ENCODE measurements at places on chromosomes 7 and 10.

DNA sequence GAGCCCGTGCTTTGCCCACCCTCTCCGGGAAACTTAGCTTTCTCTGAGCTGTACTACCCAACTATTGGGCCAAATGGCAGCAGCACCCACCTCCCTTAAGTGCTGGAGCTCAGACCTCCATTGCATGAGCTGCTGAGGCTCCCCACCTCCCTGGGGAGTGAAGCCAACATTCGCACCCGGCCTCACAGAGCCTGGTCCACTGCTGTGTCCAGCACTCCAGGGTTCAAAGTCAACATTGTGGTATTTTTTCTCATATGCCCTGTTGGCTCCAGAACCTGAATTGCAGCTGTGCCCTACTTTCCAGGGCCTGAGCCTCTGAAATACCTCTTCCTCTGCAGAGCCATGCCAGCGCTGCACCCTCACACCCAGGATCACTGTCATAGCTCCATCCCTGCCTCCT lies 29.7 kb downstream of the ITGA8 start:
- no peak for DNase-seq

- DNase-seq = no peak
Observed at GRCh38 chr10:122331615-122332446, 42.7 kb upstream of the PLEKHA1 start.

- peak; percentile 98 for DNase-seq
Observed at GRCh38 chr10:21724687-21725367, 190.8 kb downstream of the MLLT10 start.

DNA sequence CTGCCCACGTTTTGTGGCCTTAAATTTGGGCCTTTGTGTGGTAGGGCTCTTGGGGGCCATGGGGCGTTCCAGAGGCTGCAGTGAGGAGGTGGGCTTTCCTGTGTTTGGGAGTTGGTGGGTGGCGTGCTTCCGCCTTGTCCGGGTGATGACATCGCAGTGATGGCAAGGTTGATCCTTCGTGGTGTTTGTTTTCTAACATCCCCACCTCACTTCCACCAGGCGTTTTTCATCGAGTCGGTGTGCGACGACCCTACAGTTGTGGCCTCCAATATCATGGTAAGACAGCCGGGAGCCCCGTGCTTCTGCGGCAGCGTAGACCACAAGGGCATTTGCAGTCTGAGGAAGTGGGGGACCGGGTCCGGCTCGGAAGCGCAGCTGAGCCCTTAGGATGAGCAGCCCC lies 14.2 kb downstream of the PFKFB3 start:
- no peak for DNase-seq

GRCh38 chr7:10739401-10739800 lies 234.3 kb upstream of the PHF14 start:
- no peak for DNase-seq

DNA sequence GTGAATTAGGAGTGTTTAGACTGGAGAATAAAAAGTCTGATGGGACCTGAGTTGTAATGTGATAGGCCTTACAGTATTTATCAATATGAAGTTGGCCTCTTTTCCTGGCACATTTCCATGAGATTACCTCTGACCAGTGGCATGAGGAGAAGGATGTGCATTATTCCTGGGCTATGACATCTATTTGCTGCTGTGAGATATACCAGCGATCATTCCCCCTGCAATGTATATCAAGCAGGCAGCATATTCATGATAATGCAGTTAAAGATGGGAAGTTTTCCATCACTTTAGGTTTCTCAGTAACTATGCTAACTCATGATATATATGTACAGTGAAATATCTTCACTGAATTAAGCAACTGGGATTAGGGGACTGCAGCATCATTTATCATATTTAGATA lies 142.8 kb upstream of the MBL2 start:
- no peak for DNase-seq

DNA sequence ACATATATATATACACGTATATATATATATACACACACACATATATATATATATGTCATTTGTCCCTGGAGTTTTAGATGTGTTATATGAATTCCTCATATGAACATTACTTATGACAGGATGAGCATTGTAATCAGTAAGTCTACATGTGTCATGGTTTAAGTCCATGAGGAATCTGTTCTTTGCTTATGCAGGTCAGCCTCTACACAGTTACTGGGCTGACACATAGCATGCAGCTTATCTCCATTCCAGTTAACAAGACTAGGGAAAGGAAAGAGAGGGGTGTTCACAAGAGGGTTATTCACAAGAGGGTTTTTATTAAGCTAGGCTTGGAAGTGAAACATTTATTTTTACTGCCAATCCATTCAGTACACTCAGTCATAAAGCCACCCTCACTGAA lies 226.7 kb downstream of the SNX13 start:
- no peak for DNase-seq

DNA sequence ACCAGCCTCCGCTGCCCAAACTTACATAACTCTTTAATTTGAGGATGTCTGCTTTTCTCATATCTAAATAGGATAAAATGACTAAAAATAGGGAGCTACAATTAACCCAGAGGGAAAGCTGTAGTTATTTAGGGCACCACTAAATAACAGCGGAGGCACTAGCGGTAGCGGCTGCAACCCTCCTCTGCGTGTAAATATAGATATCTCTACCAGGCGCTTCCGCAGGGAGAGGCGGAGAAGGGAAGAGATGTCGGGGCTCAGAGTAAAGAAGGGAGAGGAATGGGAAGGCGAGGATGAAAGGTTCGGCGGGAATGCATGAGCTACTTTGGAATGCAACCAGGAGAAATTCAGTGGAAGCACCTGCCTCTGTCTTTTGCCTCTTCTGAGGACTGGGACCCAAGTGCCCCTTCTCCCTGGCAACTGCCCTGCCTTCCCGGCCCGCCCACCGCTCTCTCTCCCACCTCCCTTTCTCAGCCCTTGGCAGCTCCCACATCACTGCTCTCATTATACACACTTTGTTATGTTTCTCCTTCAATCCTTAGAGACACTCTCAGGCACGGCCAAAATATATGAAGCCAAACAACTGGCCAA lies 698.3 kb downstream of the PARD3 start:
- no peak for DNase-seq

- no peak for DNase-seq
Observed at GRCh38 chr10:1121271-1121970, 65.2 kb downstream of the WDR37 start.

- no peak for DNase-seq
Observed at GRCh38 chr7:44213206-44213876, 12.6 kb downstream of the YKT6 start.

- no peak for DNase-seq
Observed at GRCh38 chr7:5333121-5334045, 50.6 kb downstream of the SLC29A4 start.

DNA sequence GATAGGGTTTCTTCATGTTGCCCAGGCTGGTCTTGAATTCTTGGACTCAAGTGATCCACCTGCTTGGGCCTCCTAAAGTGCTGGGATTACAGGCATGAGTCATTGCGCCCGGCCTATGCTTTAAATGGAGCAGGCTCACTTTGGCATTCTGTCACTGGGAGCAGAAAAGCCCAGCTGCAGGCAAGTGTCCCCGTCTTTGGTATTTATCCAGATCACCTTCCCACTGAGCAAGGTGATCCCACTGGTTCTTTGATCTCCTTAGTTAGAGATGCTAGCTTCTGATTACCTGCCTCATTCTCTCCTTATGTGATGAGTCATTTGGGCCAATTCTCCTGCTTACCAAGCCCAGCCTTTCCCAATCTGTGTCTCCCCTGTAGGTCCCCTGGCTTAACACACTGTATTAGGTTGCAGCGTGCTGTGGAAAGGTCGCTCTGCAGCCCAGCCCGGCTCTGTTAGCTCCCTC lies 39.3 kb downstream of the SPDYE5 start:
- no peak for DNase-seq

- DNase-seq = no peak
Observed at GRCh38 chr10:71765176-71765904, 8.0 kb downstream of the VSIR start.

DNA sequence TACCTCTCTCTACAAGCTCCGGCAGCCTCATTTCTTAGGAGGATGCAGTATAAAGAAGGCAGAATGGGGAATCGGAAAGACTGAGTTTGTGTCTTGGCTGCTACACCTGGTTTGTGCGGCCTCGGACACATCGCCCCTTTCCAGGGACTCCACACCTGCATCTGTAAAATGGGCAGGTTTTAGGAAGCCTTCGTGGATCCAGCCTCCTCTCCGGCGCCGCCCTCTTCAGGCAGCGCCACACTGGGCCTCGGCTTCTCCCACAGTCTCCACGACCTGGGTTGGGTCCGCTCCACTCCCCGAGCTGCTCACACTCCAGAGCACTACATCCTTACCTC lies 341 bp downstream of the GOT1 start:
- DNase-seq = no peak

GRCh38 chr7:90944021-90944420 lies 320.2 kb upstream of the FZD1 start:
- no peak for DNase-seq

DNA sequence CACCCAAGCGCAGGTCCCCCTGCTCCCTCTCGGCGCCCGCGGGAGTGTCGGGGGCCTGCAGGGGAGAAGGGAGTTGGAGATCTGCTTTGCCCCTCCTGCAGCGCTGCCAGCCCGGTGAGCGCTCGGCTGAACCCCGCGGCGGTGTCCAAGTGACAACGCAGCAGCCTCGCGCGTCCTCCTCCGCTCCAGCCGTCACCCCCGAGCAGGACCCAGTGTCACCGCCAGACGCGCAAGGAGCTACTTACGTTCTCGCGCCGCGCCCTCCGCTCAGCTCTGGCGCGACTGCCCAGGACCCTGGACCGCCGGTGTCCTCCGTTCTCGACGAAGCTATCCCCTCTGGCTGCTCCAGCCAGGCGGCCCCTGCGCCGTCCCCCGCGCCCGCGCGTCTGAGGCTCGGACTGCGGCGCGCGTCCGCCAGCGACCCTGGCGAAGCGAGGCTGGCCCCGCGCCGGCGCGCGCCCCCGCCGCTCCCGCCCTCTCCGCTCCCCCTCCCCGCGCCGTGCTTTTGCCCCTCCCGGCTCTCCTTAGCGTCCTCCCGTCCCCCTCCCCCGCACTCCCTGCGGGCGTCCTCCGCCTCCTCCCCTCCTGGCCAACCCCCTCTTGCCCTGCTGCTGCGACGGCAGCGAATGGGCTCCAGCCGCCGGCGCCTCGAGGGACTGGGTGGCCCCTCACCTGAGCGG lies at the start of gene NRCAM:
NRCAM (minus strand) TSS at position 439 of the 680 bp plus-strand sequence. CDS start 216,372 bp downstream, outside the sequence.
- DNase-seq = peak; percentile 70

DNA sequence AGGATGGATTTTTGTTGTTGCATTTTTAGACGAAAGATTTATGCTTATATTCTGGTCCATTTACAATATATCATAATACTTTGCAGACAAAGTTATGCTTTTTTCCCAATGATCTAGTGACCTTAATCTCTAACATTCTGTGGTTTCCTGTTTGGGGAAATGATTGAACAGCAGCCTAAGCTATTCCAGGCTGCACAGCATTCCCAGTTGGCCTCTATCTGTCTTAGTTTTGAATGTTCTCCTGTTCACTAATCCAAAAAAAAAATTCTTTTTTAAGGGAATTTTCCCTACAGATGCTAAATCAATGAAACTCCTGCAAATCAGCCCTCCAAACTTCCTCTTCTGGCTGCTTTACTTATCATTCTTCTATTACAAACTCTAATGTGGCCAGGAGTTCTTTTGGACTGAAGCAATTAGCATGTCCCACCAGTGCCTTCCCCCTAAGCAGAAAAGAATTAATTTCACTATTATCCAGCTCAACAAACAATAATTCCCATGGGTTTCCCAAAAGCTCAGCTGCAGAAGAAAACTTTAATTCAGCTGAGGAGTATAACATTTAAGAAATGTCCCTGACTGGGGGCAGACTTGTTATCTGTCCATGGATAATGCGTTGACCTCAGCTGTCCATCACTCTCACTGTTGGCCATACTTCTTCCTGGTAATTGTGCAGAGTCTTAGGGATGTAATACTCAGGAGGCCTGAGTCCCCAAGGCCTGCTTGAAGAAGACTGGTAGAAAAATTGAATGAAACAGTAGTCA lies 81.9 kb upstream of the TRIL start:
- no peak for DNase-seq

GRCh38 chr7:42236976-42237810 lies at the start of gene GLI3:
Gene GLI3, minus strand, starts transcription at chr7:42237209. Its CDS starts 13,956 bp downstream, at chr7:42223253.
- peak; percentile 83 for DNase-seq

DNA sequence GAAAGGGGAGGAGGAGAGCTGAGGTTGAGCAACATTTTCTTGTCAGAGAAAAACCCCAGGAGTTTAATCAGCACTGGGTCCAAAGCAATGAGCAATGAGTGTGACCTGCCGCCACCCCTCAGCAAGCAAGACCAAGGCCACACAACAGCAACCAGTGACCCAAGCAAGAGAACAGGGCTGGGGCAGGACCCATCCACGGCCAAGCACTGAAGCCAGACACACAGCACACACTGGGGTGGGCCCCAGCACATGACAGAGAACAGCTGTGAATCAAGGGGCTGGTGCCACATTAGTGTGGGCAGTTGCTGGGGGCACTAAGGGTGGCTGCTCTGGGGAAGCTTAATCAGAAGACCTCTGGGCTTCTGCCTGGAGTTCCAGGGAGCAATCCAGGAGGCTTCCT lies 16.2 kb downstream of the TMEM72 start:
- DNase-seq = peak; percentile 35

- DNase-seq = no peak
Observed at GRCh38 chr10:43479275-43479674, 42.4 kb downstream of the ZNF487 start.

DNA sequence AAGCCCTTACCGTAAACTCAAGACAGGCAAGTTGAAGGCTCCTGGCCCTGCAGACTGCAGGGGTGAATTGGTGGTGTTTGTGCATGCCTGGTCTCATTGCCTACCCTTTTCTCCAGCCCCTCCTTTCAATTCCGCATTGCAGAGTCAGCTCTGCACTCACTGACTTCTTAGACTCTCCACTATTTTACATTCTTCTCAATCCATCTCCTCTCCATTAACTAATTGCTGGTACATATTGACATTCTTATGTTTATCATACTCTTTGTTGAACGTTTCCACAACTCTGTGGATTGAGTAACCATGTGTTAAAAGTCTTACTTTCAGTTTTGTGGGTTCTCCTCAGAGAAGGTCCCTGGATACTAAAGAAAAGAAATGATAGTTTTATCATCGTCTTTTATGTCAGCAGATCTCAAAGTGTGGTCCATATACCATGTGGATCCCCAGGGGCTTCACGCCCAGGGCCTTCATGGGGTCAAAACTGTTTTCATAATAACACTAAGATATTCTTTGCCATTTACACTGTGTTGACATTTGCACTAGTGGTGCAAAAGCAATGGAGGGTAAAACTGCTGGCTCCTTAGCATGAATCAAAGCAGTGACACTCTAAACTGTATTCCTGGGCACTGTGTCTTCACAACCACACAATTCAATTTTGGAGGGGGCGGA lies 135.4 kb upstream of the FZD1 start:
- no peak for DNase-seq

GRCh38 chr10:55091691-55092328 lies 290.8 kb upstream of the PCDH15 start:
- no peak for DNase-seq

- DNase-seq = no peak
Observed at GRCh38 chr7:45721686-45722598, 147.8 kb downstream of the ADCY1 start.

Measured in testis (tissue), 5 donors.